ENCODE measurements at places on chromosomes 5 and 9.

- DNase-seq, result no peak
Measured at GRCh38 chr5:18920966-18921365, 1067.0 kb downstream of the CDH18 start.

- no peak for DNase-seq
Measured at GRCh38 chr5:73336366-73336765, 112.2 kb downstream of the FOXD1 start.

- DNase-seq, result no peak
Measured at GRCh38 chr9:110559869-110560268, 19.7 kb downstream of the SVEP1 start.

- no peak for DNase-seq
Measured at GRCh38 chr9:75462866-75463265, 374.6 kb downstream of the OSTF1 start.

DNA sequence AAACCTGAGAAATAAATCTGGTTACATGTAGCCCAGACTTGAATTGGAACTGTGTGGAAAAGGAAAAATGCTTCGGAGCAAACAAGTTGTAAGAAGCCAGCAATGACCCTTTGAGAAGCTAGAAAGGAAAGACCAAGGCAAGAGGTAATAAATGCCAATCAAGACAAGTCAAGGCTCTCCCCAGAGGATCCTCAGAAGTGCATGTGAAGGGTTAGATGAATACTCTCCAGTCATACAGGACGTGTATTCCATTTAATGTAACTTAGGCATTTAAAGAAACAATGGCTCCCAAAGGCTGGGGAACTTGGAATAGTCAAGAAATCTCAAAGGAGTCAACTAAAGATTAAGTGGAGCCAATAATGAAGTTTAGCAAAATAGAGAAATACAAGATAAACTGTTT lies 36.2 kb downstream of the EPB41L4A start:
- no peak for DNase-seq

- no peak for DNase-seq
Measured at GRCh38 chr9:136852664-136853595, 784 bp downstream of the MAMDC4 start.

DNA sequence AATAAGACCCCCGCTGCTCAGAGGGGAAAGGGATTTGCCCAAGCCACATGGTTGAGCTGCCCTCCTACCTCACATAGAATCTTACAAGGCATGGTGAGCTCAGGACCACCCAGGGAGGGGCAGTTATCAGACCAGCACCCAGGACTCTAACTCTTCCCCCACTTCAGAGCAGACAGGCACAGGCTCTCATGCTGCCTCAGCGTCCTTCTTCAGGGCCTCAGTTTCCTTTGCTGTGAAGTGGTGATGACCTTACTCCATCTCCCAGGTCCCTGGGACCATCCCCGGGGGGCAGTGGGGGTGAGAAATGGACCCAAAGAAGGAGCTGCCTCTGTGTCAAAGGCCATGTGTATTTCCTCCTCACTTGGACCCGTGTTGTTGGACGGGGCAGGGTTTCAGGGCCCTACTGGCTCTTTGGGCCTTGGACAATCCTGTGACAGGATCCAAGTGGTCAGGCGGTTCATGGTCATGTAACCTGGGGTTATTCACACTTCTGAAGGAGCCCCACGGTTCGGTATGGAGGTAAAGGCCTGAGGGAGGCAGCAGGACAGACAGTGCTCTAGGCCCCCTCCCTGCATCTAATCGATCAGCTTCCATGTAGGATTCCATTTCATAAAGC lies 31.7 kb upstream of the CSF1R start:
- DNase-seq, result no peak

GRCh38 chr5:140794595-140795258 lies at the start of gene PCDHA2:
PCDHA2 (plus strand) TSS chr5:140794852.
- no peak for DNase-seq

- DNase-seq, result no peak
Measured at GRCh38 chr5:89871906-89872305, 537.6 kb downstream of the CETN3 start.

DNA sequence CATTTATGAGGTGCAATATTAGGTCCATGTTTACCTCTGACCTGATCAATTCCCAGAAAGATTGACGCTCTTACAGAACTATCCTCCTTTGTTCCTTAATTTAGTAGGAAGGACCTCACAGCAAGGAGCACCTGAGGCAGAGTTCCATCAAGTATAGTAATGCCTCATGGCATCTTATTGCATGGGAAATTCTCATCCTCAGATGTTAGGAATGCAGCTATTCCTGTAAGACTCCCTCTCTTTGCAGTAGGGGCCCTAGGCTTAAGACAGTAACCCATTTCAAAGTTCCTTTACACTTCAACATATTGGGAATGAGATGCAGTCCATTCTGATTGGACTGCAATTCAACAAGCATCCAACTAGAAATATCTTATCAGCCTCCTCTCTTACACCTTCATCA lies 69.8 kb downstream of the SLCO4C1 start:
- DNase-seq, result no peak

DNA sequence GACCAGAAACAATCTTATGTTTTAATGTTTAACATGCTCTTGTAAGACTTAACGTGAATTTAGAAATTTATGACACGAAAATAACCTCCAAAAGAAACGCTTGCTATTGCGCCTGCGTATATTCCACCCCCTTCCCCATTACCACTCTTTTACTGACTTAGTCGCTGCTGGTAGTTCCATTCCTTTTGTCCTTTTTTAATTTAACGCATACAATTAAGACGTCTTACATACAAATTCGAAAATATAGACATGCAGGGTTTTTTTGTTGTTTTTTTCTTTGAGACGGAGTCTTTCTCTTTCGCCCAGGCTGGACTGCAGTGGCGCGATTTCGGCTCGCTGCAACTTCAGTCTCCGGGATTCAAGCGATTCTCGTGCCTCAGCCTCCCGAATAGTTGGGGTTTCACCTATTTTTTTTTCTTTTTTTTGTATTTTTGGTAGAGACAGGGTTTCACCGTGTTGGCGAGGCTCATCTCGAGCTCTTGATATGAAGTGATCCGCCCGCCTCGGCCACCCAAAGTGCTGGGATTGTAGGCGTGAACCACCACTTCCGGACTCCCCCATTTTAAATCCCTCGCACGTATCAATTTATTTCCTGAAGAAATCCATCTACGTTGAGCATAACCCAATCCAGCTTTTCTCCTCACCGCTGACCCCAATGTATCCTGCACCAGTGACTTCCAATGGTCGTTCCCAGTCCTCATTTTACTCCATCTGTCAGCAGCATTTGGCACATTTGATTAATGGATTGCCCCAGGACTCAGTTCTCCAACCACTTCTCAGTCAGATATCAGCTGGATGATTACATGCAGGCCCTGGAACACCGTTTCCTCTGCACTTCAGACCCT lies 684 bp upstream of the MED7 start:
- peak; percentile 82 for DNase-seq

- peak; percentile 93 for DNase-seq
Measured at GRCh38 chr9:33620738-33621439, 96.8 kb downstream of the ANKRD18B start.

GRCh38 chr9:37325778-37326177 lies 96.7 kb upstream of the GRHPR start:
- DNase-seq, result no peak

Data from RWPE1 (cell line).